ENCODE measurements at places on chromosomes 2 and 18. TPM values are rescaled to one million over a fixed set of nuclear protein-coding genes. Genes with fewer than 3 reads are reported as not detected.

Gene IL1A
- 1.1 TPM for total RNA-seq

Gene IL18R1
- 0.18 TPM for total RNA-seq

Gene CD28
- total RNA-seq: not detected

Gene KRTCAP3
- total RNA-seq: not detected

DNA sequence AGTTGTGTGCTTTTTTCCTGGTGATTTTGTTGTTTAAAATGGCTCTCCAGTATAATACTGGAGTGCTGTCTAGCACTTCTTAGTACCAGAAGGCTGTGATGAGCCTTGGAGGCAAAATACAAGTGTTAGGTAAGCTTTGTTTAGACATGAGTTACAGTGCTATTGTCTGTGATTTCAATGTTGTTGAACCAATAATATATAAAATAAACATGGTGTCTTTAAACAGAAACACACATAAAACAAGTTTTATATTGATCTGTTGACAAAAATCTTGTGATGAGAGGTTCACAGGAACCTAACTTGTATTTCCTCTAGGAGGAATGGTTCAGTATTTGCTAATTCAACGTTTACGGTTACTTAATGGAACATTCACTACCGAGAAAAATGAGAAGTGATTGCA lies 5.0 kb upstream of the FAM171B start:
- DNase-seq: no peak

Gene ANO7
- 0.36 TPM for total RNA-seq

DNA sequence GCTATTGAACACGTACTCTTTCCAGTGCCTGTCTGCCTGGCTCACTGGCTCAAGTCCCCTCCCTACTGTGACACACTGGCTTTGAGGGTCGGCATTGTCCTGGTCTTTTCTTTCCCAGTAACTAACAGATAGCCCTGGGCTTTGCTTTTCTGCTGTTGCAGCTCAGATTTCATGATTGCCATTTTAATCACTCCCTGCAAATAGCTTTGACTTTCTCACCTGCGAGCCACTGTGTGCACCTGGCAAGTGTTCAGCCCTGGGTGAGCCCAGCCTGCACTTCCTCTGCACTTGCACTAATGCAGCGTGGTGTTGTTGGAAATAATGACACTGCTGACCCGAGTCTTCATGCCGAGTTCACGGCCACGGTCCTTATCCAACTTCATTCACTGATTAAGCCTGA lies 52.9 kb downstream of the DCDC2C start:
- DNase-seq: no peak

Data from IMR-90 (cell line).